ENCODE measurements at places on chromosomes 5 and 9. TPM values are rescaled to one million over a fixed set of nuclear protein-coding genes. Genes with fewer than 3 reads are reported as not detected.
A peak's percentile ranks its signal among the peaks of the same experiment; 100 is the strongest.

Gene C5orf58
- total RNA-seq, result not detected

GRCh38 chr5:123138774-123139173, 49.7 kb downstream of the PRDM6 start:
- DNase-seq, result no peak

Gene ACOT12
- total RNA-seq, result not detected

DNA sequence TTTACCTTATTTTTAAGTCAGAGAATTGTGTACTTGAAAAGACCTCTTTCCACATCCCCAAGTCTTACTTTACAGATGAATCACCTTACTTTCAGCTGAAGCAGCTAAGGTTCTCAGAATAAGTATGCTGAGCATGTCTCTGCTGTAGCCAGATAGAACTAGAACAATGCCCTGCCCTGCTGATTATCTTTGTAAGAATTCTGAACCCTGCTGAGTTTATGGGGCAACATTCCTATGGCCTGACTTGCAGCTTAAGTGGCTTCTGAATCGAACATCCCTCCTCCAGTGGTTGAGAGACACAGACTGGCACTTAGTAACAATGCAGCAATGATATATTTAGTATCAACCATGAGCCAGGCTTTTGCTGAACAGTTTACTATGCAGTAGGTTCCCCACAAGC, 592.0 kb upstream of the WWC1 start:
- DNase-seq, result no peak

DNA sequence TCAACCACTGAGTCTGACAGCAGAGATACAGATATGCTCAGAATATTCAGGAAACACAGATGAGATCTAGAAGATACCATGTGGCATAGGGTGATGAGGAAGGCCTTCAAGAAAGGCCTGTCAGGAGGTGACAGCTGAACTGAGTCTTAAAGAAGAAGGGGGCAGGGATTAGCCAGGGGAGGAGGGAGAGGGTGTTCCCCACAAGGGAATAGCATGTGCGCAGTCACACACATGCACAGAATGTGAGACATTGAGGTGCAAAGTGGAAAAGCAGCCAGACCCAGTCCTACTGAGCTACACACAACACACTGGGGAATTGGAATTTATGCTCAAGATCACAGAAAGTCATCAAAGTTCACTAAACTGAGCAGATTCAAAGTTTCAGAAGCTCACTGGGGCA, 3.0 kb upstream of the SLC25A48 start:
- no peak for DNase-seq

- DNase-seq, result no peak
Observed at GRCh38 chr5:88142886-88143692, 125.6 kb downstream of the TMEM161B start.

- no peak for DNase-seq
Observed at GRCh38 chr9:79674052-79674777, 102.5 kb downstream of the TLE4 start.

Gene PCDHGB2
- total RNA-seq, result not detected

DNA sequence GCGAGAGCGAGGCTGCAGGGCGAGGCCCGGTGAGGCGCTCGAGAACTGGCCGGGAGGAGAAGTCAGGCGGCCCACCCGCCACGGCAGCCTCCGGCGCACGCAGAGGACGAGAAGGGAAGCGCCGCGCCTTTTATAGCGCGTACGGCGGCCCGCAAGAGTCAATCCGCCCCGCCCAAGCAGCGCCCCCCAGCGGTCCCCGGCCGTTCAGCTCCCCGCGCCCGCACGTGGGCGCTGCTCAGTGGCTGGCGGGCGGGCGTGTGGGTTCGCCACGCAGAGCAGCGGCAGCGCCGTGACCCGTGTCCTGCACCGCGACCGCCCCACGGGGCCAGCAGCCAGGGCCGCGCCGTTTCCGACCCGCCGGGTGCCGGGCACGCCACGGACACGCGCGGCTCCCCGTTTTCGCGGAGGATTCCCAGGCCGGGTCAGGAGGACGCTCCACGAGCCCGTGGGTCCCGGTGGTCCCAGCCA, 14.6 kb downstream of the LCN10 start:
- peak; percentile 93 for DNase-seq

GRCh38 chr5:6701491-6701890, 11.7 kb upstream of the TENT4A start:
- DNase-seq, result no peak

- no peak for DNase-seq
Observed at GRCh38 chr9:76882686-76883085, 23.2 kb downstream of the PRUNE2 start.

Gene PCDHGB1
- not detected for total RNA-seq

Gene C9orf153
- not detected for total RNA-seq

Gene CSF2
- 107 TPM for total RNA-seq

DNA sequence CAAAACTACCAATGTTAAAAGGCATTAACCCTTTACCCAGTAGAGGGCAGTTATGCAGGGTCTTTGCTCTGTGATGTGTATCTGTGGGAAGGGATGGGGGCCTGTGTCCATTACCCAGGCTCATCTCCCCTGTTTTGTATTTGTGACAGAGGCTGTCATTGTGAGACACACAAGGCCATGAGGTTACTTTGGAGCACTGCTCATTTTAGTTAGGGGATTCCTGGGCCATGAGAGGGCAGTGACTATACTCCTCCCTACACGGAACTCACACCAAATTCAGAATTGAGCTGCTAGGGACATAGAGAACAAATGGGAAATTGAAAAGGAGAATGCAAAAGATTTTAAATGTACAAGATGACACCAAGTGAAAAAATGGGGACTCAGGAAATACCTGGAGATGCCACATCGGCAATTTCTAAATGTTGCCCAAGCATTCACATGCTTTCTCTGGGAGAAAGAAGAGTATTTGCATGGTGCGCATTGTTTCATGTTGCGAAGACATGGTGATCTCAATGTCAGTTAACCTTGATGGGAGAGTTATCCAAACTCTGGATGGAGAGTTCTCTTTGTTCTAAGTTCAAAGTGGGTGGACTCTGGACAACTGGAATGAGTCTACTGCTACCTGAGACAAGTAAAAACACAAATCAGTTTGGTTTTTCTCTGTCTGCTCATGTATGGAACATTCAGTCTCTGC, 32.5 kb downstream of the C9orf152 start:
- DNase-seq, result no peak

Gene CER1
- total RNA-seq, result not detected

DNA sequence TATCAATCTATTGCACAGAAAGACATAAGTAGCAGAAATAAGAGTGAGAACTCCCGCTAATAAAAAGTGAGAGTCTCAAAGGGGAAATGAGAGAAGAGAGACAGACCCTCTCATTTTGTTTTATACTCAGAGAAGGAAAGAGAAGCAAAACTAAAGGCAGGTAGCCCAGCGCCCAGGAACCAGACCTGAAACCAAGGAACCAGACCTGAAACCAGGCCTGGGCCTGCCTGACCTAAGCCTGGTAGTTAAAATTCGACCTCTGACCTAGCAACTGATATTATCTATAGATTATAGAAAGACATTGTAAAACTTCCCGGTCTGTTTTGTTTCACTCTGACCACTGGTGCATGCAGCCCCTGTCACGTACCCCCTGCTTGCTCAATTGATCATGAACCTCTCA, 134.5 kb upstream of the SEMA6A start:
- no peak for DNase-seq

Gene PLAC8L1
- total RNA-seq, result 0.36 TPM

DNA sequence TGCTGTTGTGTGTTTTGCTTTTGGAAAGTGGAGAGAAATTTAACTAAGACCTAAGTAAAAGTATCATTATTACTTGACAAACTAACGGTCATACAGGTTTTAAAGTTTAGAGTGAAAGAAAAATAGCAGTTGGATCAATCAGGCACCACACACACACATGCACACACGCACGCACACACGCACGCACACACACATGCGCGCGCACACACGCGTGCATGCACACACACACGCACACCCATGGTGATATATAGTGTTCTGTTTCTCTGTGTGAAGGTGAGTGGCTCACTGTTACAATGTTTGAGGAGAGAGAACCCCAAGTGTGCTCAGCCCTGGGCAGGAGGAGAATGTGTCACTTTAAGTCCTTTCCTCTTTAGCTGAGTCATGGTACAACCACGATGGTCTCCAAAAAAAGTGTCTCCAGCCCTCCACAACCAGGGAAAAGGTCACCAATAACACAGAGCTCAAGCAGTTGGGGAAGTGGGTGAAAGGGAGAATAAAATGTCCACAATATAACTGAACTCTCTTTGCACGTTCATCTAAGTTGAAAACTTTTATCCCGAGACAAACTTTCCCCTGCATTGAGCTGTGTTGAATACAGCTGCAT, 3.2 kb downstream of the ZNF366 start:
- DNase-seq, result no peak

GRCh38 chr5:42020788-42021530, 95.9 kb downstream of the FBXO4 start:
- no peak for DNase-seq

DNA sequence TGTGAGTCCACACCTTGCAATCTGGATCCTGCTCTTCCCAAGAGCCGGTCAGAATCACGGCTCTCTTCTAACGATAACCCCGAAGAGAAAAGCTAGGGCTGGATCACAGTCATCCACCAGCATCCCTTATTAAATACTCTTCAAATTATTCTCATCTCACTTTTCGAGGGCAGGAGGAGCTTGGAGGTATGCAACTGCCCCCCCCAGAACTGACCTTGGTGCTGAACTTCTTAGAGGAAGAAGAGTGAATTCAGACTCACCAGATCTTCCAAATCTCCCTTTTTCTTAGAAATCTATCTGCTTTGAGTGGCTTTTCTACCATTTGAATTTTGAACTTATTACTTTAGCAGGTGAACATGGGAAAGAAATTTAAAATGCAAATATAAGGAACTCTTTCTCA, 75.7 kb downstream of the MED10 start:
- DNase-seq, result no peak

GRCh38 chr5:16792598-16793275, 143.4 kb downstream of the MYO10 start:
- no peak for DNase-seq

DNA sequence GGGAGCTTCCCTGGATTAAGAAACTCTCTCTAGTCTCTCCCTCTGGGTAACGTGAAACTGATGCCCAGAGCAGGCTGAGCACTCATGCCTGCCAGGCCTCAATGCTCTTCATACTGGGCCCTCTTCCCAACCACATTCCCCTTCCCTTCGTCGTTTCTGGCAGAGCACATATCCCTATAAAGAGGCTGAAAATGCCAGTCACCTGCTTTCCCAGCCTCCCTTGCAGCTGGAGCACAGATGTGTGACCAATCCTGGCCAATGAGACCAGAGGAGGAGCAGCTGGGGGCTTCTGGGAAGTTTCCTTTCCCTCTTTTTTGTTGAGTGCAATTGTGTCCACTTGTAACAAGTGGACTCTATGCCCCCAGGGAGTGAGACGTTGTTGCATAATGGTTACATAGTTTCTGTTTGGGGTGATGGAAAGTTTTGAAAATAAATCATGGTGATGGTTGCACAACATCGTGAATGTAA, 30.2 kb upstream of the SMIM23 start:
- DNase-seq, result no peak

DNA sequence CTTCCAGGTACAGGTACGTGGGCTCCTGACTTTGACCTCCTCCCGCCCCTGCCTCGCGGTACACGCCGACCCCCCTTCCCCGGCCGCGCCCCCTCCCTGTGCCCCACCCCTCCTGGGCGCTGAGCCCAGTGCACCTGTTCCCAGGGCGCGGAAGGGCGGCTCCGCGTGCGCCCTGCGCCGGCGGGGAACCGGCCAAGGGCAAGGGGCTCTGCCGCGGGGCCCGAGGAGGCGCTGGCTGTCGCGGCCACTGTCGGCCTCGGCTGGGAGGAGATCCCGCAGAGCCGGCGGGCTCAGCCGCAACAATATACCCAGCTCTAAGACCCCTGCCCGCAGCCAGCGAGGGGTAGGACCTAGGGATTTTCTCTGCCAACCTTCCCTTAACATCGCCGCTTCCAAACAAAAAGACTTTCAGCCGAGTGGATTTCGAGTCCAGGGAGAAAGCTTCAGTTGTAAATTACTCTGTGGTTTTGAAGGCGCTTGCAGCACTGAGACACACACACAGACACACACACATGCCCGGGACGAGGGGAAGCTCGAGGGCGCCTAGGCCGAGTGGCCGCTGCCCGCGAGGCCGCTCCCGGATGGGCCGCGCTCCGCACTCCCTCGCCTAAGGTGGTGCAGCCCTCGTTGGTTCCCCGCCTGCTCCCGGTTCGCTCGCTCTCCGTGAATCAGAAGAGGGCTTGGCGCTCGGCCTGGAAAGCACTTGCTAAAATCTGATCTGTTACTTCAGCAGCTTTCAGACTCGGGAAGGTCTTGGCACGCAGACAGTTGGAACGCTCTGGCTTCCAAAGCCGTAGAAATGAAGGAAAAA, 1.2 kb downstream of the FGF18 start:
- no peak for DNase-seq

DNA sequence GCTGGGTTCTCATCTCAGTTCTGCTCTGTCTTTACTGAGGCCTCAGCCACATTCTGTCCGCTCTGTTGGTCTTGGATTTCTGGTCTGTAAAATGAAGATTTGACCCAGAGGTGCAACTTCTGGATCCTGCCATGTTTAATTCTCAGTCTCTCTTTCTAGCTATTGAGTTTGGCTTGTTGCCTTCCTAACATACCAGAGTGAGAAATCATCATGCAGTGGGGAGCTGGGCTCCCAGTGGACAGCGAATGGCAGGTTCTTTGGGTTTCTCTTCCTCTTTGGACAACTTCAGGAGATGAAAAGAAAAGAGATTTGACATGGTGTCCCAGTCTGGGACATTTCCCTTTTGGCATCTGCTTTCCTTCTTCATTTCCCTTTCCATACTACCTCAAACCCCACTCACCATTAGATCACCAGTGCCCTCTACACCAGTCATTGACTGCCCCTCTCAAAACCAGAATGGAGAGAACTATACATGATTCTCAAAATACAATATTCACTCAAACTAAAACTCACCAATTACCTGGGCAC, 334.7 kb downstream of the ACTL7B start:
- no peak for DNase-seq

DNA sequence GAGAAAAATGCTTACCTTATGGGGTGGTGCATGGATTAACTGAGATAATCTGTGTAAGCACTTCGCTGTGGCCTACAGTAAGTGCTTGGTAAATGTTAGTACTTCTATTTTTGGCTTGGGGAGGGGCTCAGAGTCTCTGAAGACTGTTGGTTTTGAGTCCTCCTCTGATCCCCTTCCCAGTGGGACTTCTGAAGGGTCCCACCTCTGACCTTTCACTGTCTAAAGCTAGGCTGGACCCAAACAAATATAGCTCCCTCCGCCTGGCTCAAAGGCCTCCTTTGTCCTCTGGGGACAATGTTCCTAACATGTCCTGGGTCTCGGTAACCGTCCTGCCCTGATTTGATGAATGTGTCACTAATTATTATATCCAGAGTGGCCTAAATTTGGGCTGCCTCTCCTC, 34.8 kb downstream of the CAMK2A start:
- DNase-seq, result no peak

Data from activated naive CD8-positive, alpha-beta T cell treated with anti-CD3 and anti-CD28 coated beads for 36 hours (primary cell).